ENCODE measurements at places on chromosomes 16 and 17.

- no peak for DNase-seq
Observed at GRCh38 chr17:69430488-69430887, 16.0 kb downstream of the MAP2K6 start.

GRCh38 chr17:21085707-21086106 is 41.1 kb upstream of the DHRS7B start:
- DNase-seq, result no peak

DNA sequence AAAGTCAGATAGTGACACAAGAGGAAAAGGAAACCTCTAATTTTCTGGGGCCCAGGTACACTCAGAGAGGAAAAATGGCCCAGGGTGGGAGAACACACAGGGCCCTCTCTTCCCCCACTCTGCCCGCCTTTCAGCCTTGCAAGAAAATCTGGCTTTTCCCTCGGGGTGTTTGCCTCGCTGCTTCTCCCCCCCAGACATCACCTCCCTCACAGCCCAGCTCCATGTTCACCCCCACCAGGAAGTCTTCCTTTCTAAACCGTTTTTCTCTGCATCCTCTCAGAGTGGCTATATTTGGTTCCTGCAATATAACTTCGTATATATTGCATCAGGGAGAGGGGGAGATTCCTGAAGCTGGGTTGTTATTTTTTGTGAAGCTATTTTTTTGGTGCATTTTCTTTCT is 27.3 kb downstream of the RPRML start:
- no peak for DNase-seq

DNA sequence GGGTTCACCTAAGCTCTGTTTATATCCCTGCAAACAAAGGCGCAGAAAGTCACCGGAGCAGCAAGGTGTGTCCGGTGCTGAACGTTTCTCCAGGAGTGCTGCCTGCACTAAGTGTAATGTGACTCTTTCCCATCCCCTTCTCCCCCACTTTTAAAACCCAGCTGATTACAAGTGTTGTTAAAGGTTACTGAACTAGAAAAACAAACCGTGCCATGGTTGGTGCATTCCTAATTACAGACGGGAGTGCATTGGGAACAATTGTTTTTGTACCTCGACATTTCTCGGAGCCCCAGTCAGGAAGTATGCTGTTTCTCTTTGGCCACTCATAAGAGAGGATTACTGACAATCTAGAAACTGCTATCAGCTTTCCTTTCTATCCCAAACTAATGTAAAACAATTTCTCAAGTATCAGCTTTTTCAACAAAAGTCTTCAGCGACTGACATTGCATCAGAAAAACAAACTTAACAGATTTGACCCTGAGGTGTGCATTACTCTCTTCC is 441.0 kb upstream of the SALL1 start:
- no peak for DNase-seq

GRCh38 chr16:4052096-4052495 is 64.1 kb downstream of the ADCY9 start:
- DNase-seq, result no peak

GRCh38 chr16:54412037-54412436 is 125.5 kb upstream of the IRX3 start:
- no peak for DNase-seq

DNA sequence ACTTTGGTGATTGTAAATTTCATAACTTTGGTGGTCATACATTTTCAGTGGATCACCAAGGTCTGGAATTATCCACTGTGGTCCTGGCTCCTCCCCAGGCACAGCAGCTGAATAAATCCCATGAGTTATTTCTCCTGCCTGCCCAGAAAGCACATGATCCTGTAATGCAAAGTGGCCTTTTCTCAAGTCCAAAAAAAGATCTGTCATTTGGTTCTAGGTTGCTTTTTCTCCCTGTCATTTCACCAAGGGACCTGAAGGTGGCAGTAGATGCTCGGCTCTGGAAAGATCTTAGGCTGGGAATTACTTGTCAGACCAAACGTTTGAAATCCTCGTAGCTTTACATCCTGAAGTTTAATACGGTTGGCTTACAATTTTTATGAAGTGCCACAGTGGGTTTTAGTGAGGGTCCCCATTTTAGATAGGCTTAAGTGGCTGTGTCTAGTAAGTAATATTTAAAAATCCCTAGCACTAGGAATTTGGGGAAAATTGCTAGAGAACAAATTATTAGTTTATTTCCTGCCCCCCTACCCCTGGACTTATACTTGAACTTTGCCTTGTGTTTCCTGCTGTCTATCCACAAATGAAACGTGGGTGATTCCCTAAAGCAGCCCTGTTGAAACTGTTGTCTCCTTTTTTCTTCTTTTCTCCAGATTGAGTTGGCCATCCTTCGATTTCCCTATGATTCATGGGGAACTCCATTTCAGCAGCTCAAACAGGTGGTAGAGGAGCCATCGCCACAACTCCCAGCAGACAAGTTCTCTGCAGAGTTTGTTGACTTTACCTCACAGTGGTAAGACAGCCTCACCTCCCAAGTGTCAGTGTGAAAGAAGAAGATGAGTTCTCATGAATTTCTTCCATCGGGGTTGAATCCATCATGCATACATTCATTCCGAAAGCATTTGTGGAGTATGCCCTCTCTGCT is 111.7 kb downstream of the MAP2K6 start:
- peak; percentile 20 for DNase-seq
